Daoy (cell line): ENCODE measurements at places on chromosomes 2 and 18. TPM values are rescaled to one million over a fixed set of nuclear protein-coding genes. Genes with fewer than 3 reads are reported as not detected.

Gene KIF1A
- total RNA-seq: 15.0 and 16.2 TPM in 2 replicates

Gene CTAGE1
- not detected in 2 replicates for total RNA-seq

Gene HOXD1
- total RNA-seq: 1.3 and 3.0 TPM in 2 replicates

Gene CCL20
- 3.8 and 4.0 TPM in 2 replicates for total RNA-seq

DNA sequence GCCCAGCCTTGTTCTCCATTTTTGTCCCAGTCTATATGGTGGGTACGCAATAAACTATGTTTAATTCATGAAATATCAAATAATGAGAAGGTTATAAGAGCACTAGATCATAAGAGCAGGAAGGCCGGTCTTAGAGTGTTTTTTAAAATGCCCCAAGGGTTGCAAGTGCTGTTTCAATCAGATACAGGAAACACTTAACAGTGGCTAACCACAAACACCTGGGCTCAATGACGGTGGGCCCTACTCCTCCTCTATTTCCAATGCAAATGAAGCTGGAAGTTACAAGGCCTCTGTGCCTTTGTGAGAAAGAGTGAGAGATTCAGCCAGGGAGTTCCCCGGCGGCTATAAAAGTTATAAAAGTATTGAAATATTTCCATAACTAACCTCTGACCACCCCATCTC, 18.9 kb upstream of the WDR33 start:
- DNase-seq: peak; percentile 48

Gene DYSF
- 0.23 and 5.9 TPM in 2 replicates for total RNA-seq

Gene MFF
- total RNA-seq: 100 and 113 TPM in 2 replicates

DNA sequence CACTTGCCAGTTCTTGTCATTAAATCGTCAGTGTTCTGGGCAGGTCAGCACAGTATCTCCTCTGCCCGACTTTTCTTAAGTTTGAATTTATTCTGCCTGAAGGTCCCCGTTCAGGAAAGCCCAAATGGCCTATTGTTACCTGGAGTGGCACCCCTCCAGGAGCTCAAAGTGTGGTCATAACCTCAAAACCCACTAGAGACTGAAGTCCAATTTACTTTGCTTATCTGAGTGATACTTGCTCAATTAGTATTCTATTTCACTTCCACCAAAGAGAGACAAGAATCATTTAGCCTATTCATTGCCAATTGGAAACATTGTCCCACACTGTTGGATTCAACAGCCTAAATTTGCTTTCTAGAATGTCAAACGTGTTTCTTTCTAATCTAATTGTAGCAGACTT, 375.3 kb downstream of the LNPK start:
- DNase-seq: no peak
